ENCODE measurements at places on chromosomes 11 and 22. TPM values are rescaled to one million over a fixed set of nuclear protein-coding genes. Genes with fewer than 3 reads are reported as not detected.
A peak's percentile ranks its signal among the peaks of the same experiment; 100 is the strongest.

Gene MS4A6E
- not detected for total RNA-seq

Gene CCDC89
- 0.59 TPM for total RNA-seq

Gene BIK
- 2.0 TPM for total RNA-seq

Gene APOA5
- total RNA-seq = not detected

Gene FLRT1
- not detected for total RNA-seq

Gene BCO2
- total RNA-seq = 1.8 TPM

Gene KDM4E
- total RNA-seq = not detected

Gene POLR2L
- 70.2 TPM for total RNA-seq

Gene GRAMD1B
- 15.6 TPM for total RNA-seq

DNA sequence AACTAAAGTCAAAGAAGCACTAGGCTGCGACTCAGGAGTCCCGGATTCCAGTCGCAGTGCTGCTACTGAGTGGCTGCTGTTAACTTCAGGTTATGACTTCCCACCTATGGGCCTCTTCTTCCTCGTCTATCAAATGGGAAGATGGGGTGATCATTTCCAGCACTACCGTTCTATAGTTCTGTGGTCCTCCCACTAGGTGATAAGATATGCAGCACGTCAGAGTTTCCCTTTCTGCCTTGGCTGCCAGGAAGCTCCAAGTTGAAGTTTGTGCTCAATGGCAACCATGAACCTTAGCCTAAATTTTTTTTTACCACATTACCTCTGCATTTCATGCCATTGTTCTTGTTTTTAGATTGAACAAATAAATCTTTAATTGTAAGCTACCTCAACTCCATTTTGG lies 38.7 kb downstream of the ALX4 start:
- DNase-seq = no peak

DNA sequence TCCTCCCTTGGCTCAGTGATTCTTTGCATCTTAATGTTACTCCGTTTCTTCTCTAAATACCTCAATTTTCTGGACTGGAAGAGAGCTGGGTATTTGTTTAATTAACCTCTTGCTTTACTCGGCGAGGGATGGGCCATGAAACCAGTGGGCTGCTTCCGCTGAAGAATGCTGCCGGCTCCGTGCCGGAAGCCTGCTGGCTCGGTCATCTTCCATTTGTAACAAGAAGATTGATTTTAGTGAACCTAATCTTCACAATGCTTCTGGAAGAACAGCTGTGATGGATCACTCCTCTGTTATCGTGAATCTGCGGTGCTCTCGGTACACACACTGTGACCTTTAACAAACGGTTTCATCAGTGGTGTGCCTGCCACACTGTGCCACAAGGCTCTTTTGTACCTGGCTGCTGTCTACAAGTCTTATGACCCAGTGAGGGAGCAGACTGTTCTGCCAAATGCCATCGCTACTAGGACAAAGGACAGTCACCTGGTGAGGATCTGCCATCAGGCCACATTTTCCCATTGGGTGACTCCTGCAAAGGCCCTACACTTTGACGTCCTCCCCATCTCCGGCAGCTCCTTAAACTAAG lies 25.3 kb upstream of the PARVB start:
- no peak for DNase-seq

- no peak for DNase-seq
Observed at GRCh38 chr11:126637795-126638175, 282.3 kb downstream of the ST3GAL4 start.

DNA sequence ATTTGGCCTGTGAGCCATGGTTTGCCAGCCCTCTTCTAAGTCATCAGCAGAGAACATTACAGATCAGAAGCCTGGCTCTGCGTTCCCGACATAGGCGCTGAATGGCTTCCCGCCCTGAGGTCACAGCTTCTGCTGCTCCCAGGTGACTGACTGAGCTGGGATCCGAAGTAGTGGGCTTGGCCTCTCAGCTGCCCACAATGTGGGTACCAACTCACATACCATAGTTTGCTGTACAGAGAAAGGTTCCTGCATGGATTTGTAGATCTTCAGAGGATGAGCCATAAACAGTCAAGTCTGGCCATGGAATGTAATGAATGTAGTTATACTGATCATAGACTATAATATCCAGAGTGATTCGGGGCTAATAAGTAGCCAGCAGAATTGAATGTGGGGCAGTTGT lies 42.6 kb downstream of the TEAD1 start:
- DNase-seq = no peak

- DNase-seq = no peak
Observed at GRCh38 chr11:80916173-80916798, 1475.5 kb upstream of the TENM4 start.

DNA sequence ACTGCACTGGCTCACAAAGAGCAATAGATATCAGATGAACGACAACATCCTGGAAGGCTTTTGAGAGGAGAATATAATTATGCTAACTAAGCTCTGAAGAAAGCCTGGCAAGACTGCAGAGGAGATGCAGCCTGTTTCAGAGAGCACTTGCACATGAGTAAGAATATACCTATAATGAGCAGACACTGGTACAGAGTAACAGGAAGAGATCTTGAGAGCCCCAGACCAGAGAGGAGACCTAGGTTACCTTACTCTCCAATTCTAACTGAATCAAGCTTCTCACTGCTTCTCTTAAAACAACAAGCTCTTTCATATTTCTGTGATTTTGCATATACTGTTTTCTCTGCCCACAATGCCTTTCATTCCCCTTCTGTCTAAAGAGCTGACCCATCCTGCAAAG lies 66.5 kb downstream of the FAM168A start:
- DNase-seq = no peak

- DNase-seq = no peak
Observed at GRCh38 chr22:48639021-48639795, 1188.5 kb downstream of the BRD1 start.

DNA sequence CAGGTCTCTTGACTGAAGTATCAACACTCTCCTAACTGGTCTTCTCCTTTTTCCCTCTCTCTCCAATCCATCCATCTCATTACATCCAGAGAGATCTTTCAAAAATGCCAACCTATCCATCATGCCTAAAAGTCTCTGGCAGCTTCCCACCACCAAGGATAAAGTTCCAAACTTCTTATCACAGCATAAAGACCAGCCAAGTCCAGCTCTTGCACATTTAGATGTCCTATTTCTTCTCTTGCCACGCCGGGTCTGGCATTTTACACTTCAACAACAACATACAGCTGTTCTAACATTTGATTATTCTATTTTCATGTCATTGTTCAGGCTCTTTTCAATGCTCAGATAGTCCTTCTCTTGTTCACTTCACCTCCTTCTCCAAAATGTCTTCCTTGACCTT lies 70.6 kb downstream of the RELT start:
- no peak for DNase-seq

DNA sequence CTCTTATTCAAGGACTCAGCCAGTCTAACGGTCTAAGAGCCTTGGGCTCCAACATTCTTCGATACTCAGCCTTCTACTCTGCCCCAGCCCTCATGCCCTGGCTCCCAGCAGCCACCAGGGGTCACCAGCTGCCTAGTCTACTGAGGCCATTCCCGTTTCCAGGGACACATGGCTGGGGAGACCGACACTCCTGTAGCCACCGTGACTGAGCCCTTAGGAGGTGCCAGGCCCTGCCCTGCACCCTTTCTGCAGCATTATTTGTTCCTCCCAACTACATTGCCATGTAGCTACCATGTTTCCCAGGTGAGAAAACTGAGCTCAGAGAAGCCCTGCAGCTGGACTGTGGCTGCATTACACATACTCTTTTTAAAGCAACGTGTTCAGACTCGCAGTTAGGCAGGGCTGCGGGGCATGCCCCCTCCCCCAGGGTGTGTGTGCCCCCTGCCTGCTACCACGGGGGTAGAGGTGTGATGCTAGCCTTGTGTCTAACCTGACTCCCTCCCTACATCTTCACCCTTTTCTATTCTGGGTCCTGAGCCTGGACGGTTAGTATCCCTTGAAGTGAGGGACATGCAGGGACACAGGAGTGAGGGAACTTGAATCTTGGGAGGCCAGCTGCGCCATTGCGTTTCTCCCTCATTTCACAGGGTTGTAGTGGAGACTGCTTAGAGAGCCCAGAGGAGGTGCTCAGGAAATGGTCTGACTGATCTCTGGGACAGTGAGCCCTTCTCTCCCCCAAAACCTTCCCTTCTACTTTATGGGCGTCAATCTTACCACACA lies 17.5 kb downstream of the ATG16L2 start:
- DNase-seq = no peak

DNA sequence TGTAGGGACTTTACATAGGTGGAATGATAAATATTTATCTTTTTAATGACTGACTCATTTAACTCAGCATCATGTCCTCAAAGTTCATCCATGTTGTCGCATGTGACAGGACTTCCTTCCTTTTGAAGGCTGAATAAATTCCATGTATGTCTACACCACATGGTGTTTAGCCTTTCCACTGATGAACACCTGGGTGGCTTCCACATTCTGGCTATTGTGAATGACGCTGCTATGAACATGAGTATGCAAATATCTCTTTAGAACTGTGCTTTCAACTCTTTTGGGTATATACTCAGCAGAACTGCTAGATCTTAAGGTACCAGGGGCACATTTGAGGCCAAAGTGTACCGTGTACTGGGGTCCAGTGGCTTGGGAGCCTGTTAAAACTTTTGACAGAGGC lies 24.1 kb downstream of the LARGE1 start:
- no peak for DNase-seq

DNA sequence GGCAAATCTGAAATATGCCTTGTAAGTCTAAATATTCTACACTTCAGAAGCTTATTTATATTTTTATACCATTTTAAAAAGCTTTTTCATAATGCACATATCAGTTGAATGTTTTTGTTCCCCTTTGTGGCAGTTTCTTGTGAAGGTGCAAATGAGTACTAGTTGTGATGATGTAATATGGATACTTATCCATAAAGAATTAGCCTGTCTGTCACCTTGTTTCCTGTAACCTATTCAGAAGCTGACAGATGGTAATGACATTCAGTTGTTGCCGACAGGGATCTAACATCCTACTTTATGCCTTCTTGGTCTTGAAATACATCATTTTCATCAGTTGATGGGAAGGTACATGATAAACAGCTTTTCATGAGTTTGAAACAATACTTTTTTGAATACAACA lies 2.9 kb downstream of the QSER1 start:
- DNase-seq = no peak

DNA sequence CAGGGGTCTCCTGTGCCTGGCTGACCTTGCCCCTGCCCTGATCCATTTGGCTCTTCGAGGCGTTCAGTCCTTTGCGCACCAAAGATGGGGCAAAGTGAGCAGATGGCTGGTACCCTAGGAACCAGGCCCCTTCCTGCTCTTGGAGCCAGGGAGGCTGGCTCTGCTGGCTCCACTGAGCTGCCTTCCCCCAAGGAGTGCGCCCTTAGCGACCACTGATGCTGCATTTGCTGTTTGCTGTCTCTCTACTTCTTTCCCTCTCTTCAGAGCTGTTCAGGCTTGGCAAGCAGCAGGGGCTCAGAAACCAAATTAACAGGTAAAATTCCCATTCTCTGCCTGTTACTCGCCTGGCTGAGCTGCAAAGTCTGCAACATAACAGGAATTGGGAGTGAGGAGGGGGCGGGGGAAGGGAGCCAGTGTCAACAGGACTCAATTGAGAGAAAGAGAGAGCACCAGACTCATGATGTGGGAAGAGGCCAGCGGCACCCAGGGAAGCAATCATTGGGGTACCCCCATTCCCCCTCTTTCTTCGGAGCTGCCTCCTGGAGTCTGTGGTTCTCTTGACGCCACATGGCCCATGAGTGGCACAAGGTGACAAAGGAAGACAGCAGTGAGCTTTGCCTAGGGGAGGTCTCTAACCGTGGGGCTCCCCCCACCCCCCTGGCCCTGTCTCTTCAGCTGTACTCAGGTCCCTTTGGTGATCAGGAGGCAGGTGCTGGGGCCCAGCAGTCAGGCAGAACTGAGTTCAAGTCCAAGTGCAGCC lies 102.3 kb downstream of the TP53I11 start:
- DNase-seq = no peak

GRCh38 chr22:19717691-19718455 lies 3.6 kb downstream of the SEPTIN5 start:
- peak; percentile 75 for DNase-seq

GRCh38 chr22:37187891-37188761 lies at the start of gene C1QTNF6:
Gene C1QTNF6 (minus strand): TSS chr22:37188247. CDS start chr22:37188213, 34 bp downstream.
- no peak for DNase-seq

GRCh38 chr22:22203048-22203971 lies 41.3 kb upstream of the VPREB1 start:
- DNase-seq = no peak

GRCh38 chr11:67645521-67646461 lies 4.7 kb downstream of the ACY3 start:
- DNase-seq = no peak

- no peak for DNase-seq
Observed at GRCh38 chr11:43735961-43736360, 55.4 kb downstream of the HSD17B12 start.

GRCh38 chr11:120681434-120682331 lies 170.1 kb downstream of the GRIK4 start:
- DNase-seq = no peak

DNA sequence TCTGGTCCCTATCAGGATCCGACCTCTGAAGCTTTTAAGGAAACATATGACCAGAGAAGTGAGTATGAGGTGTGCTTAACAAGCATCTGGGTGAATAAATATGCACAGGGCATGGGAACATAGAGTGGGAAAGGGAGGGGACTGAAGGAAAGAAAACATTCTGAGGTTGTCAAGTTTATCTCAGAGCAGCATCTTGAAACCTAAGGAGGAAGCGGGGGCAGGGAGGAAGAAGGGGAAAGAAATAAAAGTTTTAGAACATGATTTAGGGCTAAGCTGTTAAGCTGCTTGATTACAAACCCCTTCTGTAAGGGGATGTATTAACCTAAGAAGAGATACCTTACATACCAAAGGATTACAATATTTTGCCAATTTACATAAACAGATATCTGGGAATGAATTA lies 24.0 kb upstream of the SC5D start:
- no peak for DNase-seq

- DNase-seq = no peak
Observed at GRCh38 chr11:79170321-79170720, 270.5 kb downstream of the TENM4 start.

GRCh38 chr11:83159902-83160865 lies 3.3 kb downstream of the PCF11 start:
- DNase-seq = no peak

DNA sequence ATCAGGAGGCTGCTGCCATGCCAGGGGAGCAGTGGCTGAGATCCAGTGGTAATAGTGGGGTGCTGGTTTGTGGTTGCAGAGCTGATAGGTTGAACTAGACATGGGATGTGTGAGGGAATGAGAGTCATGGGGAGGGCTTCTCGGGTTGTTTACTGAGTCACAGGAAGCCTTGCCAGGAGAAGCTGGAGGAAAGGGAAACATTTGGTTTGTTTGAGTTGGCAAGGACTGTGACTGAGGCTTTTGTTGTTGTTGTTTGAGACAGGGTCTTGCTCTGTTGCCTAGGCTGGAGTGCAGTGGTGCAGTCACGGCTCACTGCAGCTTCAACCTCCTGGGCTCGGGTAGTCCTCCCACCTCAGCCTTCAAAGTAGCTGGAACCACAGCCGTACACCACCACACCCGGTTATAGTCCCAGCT lies 49.3 kb downstream of the CABIN1 start:
- no peak for DNase-seq

DNA sequence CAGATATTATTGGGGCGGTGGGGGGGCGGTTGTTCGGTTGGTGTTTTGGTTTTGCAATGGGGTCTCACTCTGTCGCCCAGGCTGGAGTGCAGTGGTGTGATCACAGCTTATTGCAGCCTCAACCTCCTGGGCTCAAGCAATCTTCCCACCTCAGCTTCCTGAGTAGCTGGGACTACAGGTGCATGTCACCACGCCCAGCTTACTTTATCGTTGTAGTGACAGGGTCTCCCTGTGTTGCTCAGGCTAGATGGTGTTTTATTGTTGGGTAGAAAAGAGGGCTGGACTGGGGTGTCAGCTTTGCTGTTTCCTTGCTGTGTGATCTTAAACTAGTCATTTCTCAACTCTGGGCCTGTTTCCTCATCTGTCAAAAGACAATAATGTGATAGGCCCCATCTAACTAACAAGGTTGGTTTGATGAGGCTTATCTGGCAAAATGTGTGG lies 17.5 kb upstream of the MYH9 start:
- DNase-seq = no peak

Measured in T-cell (primary cell).